ENCODE measurements at places on chromosomes 13 and 19. TPM values are rescaled to one million over a fixed set of nuclear protein-coding genes. Genes with fewer than 3 reads are reported as not detected.

- H3K4me3 ChIP-seq = no peak overlapping the region
- H3K27ac ChIP-seq = no peak overlapping the region
- no peaks in the 10 kb centered on the region for H3K36me3 ChIP-seq
- no peaks in the 10 kb centered on the region for H3K27me3 ChIP-seq
Measured at GRCh38 chr13:33178209-33178840, 107.2 kb downstream of the STARD13 start.

- H3K27me3 ChIP-seq = no peaks in the 10 kb centered on the region
- H3K36me3 ChIP-seq = no peaks in the 10 kb centered on the region
- no peak for DNase-seq
Measured at GRCh38 chr13:51938454-51938853, 72.8 kb downstream of the ATP7B start.

DNA sequence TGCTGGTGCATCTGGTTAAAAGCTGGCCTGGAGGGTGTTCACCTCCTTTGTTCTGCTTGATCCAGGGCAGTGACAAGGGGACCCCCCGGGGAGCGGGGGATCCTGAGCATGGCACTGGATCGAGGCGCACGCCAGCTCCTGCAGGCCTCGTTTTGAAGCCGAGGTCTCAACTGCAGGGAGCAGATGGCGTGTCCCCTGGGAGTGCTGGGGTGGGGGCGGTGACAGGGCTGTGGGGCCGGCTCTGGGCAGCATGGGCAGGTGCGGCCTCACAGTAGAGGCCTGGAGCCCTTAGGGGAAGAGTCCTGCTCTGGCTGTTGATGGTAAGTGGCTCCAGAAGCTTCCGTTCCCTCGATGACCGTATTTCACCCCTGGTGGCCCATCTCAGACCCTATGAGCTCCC is 51.8 kb downstream of the CRTC1 start:
- no peaks in the 10 kb centered on the region for H3K27me3 ChIP-seq
- no peaks in the 10 kb centered on the region for H3K36me3 ChIP-seq
- H3K4me3 ChIP-seq = no peak overlapping the region
- H3K4me1 ChIP-seq = no peaks in the 10 kb centered on the region

DNA sequence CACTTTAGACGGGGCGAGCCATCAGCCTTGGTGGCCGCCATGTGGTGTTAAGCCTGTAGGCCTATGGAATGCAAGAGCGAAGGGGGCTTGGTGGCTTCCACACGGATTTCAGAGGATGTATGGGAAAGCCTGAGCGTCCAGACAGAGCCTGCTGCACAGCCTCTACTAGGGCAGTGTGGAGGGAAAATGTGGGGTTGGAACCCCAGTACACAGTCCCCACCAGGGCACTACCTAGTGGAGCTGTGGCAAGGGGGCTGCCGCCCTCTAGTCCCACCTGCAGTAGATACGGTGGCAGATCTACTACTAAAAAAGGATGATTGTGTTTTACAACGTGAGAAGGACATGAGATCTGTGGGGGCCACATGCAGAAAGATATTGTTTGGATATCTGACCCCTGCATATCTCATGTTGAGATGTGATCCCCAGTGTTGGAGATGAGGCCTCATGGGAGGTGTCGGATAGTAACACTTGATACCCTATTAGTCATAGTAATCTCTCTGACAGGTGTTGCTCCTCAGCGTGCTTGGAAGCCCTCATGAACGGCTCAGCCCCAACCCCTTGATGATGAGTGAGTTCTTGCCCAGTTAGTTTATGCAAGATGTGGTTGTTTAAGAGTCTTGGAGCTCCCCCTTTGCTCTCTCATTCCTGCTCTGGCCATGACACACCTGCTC is 45.6 kb downstream of the LHFPL6 start:
- no peak for DNase-seq
- H3K27me3 ChIP-seq = no peaks in the 10 kb centered on the region
- no peak overlapping the region for H3K27ac ChIP-seq
- H3K4me3 ChIP-seq = no peak overlapping the region

DNA sequence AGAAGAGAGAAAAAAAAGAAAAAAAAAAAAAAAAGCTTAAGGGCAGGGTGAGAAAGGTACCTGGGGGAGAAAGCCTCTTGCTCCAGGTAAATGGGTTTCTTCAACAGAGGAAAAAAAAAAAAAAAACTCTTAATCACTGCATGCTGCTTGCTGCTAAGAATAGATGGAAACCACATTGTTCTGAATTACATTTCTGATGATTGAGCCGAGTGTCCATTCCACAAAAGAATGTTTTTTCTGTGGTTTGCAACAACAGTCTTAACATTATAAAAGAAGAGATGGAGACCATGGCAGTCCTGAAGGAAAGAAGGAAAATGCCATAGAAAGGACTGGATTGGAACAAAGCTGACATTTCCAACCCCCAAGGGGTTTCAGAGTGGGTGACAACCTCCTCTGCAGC is 1312.7 kb downstream of the SLITRK1 start:
- no peak for DNase-seq
- peaks cover 7% of the 10 kb centered on the region for H3K4me1 ChIP-seq
- no peak overlapping the region for H3K4me3 ChIP-seq
- H3K36me3 ChIP-seq = no peaks in the 10 kb centered on the region
- no peak overlapping the region for H3K27ac ChIP-seq

DNA sequence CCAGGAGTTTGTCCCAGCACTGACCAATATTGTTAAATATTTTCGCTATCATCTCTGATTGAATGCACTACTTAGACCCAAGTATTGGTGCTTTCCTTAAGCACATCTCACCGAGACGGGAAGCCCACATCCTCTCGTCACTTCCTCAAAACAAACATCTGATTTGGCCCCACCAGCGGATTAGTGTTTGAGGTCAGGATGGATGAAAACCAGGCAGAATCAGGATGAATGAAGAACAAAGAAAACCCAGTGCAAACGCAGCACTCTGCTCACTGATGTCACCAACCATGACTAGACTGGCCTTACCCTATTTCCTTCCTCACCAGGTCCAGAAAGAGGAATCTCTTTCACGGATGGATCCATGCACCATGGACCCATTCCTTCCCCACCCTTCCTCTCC is 6.0 kb downstream of the PLAUR start:
- H3K36me3 ChIP-seq = no peaks in the 10 kb centered on the region
- no peak overlapping the region for H3K27ac ChIP-seq
- no peaks in the 10 kb centered on the region for H3K4me1 ChIP-seq

GRCh38 chr19:45499196-45500180 is 1.2 kb downstream of the PPM1N start:
- no peaks in the 10 kb centered on the region for H3K27me3 ChIP-seq
- H3K27ac ChIP-seq = no peak overlapping the region
- H3K4me1 ChIP-seq = peaks cover 20% of the 10 kb centered on the region
- DNase-seq = peak; percentile 65
- no peaks in the 10 kb centered on the region for H3K36me3 ChIP-seq

Gene TRIM13
- total RNA-seq = 13.7 TPM

Gene LILRB5
- total RNA-seq = 57.5 TPM

Gene CPAMD8
- total RNA-seq = 11.8 TPM

Gene ZNF177
- 3.4 TPM for total RNA-seq

Gene ZFP28
- total RNA-seq = 8.3 TPM

Data from adrenal gland (tissue), 19 donors.